Stimulated activated CD4-positive, alpha-beta T cell treated with anti-CD3 and anti-CD28 coated beads, Interleukin-12 subunit alpha, Interleukin-12 subunit beta, amount 100 ng/mL, for 4 hours (primary cell): ENCODE measurements at places on chromosomes 3 and 15.

DNA sequence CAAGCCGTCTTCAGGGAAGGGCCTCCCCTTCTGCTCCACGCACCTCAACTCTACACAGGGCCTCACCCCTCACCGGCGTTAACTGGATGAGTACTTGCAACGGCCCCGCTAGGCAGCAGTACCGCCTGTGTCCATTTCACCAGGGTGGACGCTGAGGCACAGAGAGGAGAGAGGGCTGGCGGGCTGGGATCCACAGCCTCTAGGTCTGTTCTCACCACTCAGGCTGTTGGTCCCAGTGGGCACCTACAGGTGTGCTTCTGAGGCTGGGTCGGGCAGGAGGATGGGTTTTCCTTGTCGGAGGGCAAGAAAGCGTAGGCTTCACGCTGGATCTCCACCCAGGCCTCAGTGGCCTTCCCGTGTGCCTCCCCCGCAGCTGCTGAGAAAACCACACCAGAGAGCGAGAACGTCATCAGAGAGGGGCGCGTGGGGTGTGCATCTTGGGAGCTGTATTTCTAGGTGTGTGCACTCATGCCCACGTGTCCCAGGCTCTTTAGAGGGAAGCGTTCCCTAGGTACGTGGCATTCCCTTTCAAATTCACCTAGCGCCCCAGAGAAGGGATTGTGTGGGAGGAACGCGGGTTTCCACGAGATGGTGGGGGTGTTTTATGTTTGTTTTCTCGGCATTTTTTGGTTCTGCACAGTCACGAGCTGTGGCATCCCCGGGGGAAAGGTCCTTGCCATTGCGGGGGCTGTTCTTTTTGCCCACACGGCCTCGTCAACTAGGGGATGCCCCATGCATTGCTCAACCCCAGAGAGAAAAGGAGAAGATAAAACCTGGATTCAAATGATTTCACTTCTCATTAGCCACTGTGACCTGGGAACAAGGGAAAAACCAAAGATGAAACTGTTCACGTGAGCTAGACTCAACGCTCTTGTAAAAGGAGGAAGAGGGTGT, 67.7 kb downstream of the MGLL start:
- DNase-seq, result peak; percentile 29

DNA sequence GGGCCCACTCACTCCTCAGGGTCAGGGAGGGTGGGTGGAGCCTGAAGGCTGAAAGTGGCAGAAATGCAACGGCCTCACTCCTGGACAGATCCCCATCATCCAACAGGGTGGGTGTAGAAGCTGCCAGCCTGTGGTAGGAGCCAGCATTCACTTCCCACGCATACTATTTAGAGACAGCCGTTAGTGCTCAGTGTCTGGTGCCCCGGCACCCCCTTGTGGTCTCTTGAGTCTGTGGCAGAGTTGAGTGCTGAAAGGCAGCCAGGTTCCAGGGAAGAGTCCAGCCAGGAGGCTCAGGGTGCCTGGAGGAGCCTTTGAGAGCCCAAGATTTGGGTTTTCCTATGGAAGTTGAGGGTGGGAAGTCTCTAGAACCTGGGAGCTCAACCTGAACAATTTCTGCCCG, 2.1 kb upstream of the GNAT1 start:
- DNase-seq, result peak; percentile 20

- no peak for DNase-seq
Measured at GRCh38 chr3:49877716-49878115, 8.0 kb upstream of the CAMKV start.

GRCh38 chr3:52248816-52249547, 3.4 kb downstream of the PPM1M start:
- no peak for DNase-seq

DNA sequence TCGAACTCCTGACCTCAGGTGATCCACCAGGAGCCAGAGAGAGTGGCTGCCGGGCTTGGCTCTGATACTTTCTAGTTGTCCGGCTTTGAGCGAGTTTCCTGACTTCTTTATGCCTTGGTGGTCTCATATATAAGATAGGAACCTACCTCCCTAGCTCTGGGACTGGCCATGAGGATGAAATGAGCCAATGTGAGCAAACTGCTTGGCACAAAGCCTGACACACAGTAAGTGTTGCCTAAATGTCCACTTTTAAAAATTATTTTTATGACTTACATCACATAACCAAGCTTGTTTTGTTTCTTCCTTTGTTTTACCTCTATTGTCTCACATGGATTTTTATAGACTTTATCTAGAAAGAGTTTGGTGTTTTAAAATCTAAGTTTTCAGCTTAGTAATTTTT, 42.1 kb upstream of the CCDC174 start:
- no peak for DNase-seq

- no peak for DNase-seq
Measured at GRCh38 chr15:93283854-93284253, 194.8 kb upstream of the RGMA start.

DNA sequence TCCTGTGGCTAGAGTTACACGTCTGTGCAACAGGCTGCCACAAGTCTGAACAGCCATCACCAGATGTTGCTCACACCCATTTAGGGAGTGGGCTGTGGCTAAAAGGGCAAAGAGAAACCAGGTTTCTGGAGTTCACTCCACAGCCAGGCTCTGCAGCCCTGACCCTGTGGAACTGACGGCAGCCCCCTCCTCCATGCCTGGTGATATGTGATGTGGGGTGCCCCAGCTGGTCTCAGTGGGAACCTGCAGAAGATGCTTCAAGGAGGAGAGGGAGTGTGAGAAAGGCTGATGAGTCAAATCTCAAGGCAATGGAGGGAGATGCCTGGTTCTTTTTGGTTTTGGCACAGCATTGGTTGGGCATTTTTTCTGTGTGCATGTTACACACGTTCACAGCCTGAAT, 130.6 kb downstream of the TPRA1 start:
- DNase-seq, result no peak

- DNase-seq, result no peak
Measured at GRCh38 chr3:197593046-197593380, 37.2 kb upstream of the BDH1 start.

GRCh38 chr15:63372753-63373152, 8.9 kb downstream of the CA12 start:
- no peak for DNase-seq

GRCh38 chr15:81747026-81747425, 298.8 kb downstream of the MEX3B start:
- DNase-seq, result no peak

GRCh38 chr15:68843425-68844311, 23.0 kb upstream of the ANP32A start:
- peak; percentile 30 for DNase-seq

- DNase-seq, result no peak
Measured at GRCh38 chr3:14047841-14048240, 76.8 kb downstream of the CHCHD4 start.

GRCh38 chr15:91855241-91855640, 1.7 kb downstream of the SLCO3A1 start:
- DNase-seq, result no peak

DNA sequence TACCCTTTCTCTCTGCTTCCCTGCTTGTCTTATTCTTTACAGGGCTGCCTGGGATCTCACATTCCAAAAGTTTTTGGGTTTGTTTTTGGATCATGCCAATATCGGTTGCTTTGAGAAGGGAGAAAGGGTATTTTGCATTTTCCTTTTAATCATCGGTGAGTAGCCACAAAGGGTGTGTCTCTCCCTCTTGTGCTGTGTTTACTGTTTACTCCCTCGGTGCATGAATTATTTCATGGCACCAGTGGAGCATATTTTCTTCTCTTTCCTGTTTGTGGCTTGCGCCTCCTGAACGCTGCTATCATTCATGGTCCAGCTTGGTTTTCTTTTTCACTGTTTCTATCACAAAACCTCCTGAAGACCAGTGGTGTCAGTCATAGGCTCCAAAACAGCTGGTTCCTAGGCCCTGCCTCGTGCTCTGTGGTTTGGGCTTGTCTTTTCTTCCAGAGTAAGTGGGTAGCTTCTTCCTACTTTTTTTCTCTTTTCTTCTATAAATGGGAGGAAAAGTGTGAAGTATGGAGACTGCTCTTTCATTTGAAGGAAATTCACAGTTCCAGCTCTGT, 54.9 kb downstream of the IGF1R start:
- no peak for DNase-seq

GRCh38 chr15:71931261-71931660, 120.9 kb downstream of the NR2E3 start:
- DNase-seq, result no peak

DNA sequence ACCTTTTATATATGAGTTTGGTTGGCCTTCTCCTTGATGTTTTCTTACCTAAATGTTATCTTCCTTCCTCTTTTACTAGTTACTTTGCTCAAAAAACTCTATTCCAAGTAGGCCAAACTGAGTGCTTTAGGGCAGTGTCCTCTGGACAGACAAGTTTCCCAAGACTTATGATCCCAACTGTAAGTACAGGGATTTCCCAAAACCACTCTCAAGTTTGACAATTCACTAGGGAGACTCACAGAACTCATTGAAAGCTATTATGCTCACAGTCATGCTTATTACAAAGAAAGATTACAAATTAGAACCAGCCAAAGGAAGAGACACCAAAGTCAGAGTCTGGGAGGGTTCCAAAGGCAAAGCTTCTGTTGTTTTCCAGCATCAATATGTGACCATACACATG, 534.2 kb upstream of the ALCAM start:
- no peak for DNase-seq

DNA sequence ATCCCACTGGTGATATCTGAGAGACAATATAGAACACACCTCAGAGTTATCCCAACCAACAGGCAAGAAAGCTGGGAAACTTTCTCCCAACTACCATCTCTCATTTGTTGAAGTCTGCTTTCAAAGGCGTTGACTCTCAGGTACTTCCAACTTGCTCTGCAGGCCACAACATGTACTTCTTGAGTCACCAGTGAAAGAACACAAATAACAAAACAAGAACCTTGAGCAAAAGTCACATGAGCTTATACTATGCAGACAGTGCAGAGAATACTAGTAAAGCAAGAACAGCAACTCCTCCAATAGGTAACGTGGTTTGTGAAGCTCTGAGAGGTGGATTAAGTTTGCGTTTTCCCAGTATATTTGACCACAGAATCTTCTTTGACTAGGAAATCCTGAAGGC, 20.6 kb downstream of the SNTN start:
- no peak for DNase-seq

DNA sequence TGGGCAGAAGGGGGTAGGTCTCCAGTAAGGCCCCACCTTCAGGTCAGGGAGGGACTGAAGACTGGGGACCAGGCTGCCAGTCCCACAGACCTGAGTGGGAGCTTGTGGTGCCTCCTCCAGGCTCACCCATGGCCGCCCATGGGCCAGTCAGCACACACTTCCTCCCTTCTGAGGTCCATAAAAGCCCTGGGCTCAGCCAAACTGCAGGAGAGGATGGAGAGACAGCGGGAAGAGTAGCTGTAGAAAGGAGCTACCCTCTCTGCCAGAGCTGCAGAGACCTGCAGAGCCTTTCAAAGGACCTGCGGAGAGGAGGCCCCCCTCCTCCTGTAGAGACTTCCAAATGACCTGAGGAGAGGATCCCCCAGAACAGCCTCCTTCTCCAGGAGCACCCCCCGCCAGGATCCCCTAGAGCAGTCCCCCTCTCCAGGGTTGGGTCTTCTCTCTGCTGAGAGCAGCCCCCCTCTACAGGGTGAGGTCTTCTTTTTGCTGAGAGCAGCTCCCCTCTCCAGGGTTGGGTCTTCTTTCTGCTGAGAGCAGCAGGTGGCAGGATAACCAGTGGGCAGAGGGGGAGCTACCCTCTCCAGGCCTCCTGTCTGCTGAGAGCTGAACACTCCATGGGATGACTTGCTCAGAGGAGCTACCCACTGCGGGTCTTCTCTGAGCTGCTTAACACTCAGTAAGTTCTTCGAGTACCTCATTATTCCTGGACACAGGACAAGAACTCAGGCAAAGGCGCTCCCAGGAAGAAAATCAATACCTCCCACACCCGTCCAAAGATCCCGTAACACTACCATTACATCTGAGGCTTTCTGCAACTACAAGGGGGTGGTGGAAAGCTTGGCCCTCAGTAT, 5.0 kb upstream of the SKIC8 start:
- no peak for DNase-seq

GRCh38 chr3:124383051-124383450, 347.2 kb upstream of the UMPS start:
- DNase-seq, result no peak

DNA sequence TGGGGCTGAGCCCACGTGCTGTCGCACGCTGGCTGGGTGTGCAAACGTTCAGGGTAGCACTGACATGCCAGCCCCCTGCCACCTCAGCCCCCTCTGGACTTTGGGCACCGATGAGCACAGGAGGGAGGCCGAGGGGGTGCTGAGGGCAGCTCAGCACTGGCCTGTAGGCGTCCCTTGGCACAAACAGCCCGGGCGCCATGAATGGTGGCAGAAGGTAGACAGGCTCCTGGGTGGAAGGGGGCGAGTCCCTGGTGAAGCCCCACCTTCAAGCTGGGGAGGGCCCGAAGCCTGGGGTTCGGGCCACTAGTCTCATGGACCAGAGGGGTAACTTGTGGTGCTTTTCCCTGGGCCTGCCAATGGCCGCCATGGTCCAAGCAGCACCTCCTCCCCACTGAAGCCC, 70.7 kb downstream of the GLB1 start:
- no peak for DNase-seq

DNA sequence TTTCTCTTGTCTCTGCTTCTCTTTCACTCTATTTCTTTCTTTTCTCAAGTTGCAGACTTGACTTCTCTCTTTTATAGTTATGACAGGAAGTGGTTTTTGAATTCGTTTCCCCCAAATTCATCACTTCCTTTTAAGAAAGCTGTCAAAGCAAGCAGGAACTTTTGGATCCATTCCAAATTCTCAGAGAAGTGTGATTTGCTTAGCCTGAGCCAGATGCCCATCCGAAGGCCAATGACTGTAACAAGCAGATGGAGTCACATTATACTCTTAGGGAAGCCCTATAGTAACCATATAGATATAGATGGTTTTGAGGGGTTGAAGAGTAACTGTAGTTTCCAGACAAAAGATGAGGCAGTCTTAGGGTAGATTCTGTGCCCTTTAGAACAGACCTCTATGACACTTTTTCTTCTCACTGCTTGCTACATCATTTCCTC, 592.0 kb upstream of the KCNMB2 start:
- no peak for DNase-seq

- DNase-seq, result no peak
Measured at GRCh38 chr3:31610700-31611275, 78.1 kb downstream of the STT3B start.

- no peak for DNase-seq
Measured at GRCh38 chr15:51801391-51801835, 28.0 kb upstream of the TMOD3 start.

DNA sequence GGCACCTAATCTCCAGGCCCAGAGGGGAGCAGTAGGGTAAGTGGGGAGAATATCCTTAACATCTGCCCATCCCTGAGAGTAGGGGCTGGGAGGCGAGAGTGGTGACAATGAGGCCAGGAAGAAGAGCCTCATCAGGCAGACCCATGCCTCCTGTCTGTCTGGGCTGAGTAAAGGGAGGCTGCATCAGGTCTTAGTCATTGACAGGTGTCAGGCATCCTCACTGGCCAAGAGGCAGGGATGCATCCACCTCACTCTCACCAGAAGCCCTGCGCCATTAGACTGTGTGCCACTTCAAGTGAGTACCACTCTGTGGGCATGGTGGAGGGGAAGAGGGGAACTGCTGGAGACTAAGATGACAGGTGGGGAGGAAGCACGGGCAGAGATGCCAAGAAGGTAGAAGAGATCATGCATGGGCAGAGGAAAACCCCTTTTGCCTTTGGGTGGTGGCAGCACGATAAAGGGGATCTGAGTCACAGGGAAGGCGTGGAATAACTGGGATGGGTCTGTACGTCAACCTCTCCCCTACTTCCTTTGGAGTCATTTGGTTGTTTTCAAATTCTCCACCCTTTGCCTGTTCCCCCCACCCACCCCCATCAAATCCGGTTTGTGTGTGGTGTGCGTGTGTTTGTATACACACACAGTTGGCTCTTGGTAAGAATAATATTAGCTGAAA, 14.1 kb downstream of the ANAPC13 start:
- no peak for DNase-seq
